ENCODE measurements at places on chromosomes 3 and 15. TPM values are rescaled to one million over a fixed set of nuclear protein-coding genes. Genes with fewer than 3 reads are reported as not detected.
A peak's percentile ranks its signal among the peaks of the same experiment; 100 is the strongest.

P2RY1 gene
- 0.29 TPM for total RNA-seq

GRCh38 chr3:16883723-16884083 lies 1.1 kb upstream of the PLCL2 start:
- no peak for DNase-seq

- DNase-seq, result no peak
Observed at GRCh38 chr3:152307829-152308474, 39.2 kb downstream of the MBNL1 start.

GRCh38 chr3:192409838-192410683 lies 317.3 kb downstream of the FGF12 start:
- DNase-seq, result no peak

MCTP2 gene
- total RNA-seq, result 17.0 TPM

FANCD2OS gene
- total RNA-seq, result not detected

DNA sequence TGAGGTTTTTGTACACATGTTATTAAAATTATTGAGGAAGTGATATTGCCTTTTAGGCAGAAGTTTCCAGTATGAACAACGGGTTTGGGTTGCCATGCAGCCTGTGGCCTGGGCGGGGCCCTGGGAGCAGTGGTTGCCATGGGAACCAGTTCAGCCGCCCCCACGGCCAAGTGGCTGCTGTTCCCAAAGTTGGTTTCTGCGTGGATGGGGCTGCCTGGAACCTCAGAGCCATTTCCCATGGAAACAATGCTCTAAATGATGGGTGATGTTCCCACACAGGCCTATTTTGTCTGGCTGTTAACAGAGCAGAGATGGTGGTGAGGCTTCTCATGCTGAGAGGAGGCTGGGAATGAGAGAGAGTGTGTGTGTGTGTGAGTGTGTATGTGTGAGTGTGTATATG lies 19.5 kb downstream of the MRAS start:
- no peak for DNase-seq

GRCh38 chr3:123735456-123735855 lies 148.7 kb downstream of the MYLK start:
- no peak for DNase-seq

DNA sequence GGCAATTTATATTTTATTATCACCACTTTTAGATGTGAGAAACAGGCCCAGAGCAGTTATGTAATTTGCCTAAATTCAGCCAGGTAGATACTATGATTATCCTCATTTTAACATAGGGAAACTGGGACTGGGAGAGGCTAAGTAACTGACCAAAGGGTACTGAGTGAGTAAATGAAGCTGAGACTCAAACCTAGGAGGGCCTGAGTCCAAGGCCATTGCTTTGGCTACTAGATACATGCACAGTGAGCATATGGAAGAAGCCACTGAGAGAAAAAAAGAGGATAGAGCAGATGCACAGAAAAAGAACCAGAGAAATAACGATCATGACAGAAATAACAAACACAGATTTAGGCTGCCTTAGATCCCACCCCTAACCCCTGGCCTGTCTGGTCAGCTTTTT lies 33.6 kb downstream of the USF3 start:
- DNase-seq, result no peak

GRCh38 chr3:175606650-175607318 lies 747.6 kb downstream of the NAALADL2 start:
- DNase-seq, result no peak

GRCh38 chr15:92322566-92323355 lies 70.9 kb upstream of the ST8SIA2 start:
- no peak for DNase-seq

GRCh38 chr15:43492673-43493601 lies at the start of gene TP53BP1:
TSS of gene TP53BP1 (minus strand) at chr15:43493156. CDS start at chr15:43493043, 113 bp downstream.
- DNase-seq, result peak; percentile 93

GRCh38 chr3:9088441-9089353 lies 125.4 kb upstream of the RAD18 start:
- no peak for DNase-seq

GHSR gene
- total RNA-seq, result not detected

GRCh38 chr3:154123906-154124305 lies 2.7 kb downstream of the ARHGEF26 start:
- DNase-seq, result no peak

- DNase-seq, result no peak
Observed at GRCh38 chr15:67480741-67481140, 40.2 kb upstream of the C15orf61 start.

- DNase-seq, result no peak
Observed at GRCh38 chr3:191342006-191342405, 11.7 kb upstream of the UTS2B start.

RASGRP1 gene
- total RNA-seq, result 182 TPM

- DNase-seq, result no peak
Observed at GRCh38 chr3:133246119-133246518, 153.7 kb upstream of the BFSP2 start.

DNA sequence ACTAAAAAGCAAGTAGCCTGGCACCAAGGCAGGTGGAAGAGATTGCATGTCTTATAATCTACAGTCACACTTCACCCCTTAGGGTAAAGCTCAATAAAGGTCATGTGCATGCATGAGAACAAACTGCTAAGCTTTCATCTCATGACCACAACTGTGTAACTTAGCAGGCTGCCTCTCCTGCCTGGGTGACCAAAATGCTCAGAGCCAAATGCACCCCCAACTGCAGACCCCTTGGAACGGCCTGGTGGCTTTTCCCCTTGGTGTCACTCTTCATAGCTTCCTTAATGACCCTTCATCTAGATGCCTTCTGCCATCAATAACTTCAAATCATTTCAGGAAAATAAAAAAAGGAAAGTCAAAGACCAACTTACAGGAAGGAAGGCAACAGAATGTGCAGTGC lies 88.1 kb downstream of the ADAMTS17 start:
- DNase-seq, result no peak

DNA sequence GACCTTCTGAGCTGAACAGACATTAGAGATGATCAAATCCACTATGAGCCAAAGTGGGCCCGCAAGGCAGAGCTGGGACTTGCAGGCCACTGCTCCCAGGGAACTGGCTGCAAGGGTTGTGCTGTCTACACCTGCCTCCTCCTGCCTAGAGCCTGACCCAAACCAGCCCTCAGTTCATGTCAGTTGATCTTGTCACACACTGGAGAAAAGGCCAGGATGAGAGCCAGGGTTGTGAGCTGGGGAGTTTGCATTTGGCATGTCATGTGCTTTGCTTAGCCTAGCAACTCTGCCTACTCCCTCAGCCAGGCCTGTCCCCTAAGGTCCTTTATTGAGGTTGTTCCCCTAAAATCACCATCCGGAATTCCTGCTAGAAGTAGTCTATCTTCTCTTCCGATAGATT lies 67.8 kb downstream of the RAB11A start:
- DNase-seq, result no peak

DNA sequence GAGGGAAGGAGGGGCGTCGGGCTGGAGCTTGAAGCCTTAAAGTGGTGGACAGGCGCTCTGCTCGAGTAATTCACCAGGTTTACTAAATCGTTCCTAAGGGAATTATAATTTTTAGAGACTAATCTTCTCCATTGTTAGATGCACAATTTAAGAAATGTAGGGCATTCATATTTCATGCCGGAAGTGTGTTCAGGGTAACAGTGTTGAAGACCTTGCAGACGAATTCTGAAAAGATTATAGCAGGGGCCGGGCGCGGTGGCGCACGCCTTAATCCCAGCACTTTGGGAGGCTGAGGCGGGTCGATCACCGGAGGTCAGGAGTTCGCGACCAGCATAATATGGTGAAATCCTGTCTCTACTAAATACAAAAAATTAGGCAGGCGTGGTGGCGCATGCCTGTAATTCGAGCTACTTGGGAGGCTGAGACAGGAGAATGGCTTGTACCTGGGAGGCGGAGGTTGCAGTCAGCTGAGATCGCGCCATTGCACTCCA lies 365 bp upstream of the GTF2A2 start:
- no peak for DNase-seq

- no peak for DNase-seq
Observed at GRCh38 chr3:87268646-87269211, 7.7 kb downstream of the POU1F1 start.

DNA sequence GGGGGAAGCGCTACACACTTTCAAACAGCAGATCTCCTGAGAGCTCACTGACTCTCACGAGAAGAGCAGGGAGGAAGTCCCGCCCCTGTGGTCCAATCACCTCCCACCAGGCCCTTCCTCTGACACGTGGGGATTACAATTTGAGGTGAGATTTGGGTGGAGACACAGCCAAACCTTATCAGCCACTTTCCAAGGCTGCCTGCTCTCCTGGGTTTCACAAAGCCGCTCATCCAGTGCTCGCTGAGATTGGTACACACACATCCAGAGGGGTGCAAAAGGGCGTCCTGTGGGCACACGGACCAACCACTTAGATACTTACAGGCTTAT lies 23.1 kb downstream of the XXYLT1 start:
- DNase-seq, result no peak

CNTN3 gene
- not detected for total RNA-seq

STRIT1 gene
- total RNA-seq, result not detected

- DNase-seq, result no peak
Observed at GRCh38 chr3:152298393-152299248, 29.9 kb downstream of the MBNL1 start.

C2CD4B gene
- total RNA-seq, result 0.24 TPM

GRCh38 chr15:43859546-43859945 lies 32.7 kb downstream of the WDR76 start:
- DNase-seq, result no peak

GOLGA6L22 gene
- total RNA-seq, result not detected

- DNase-seq, result no peak
Observed at GRCh38 chr15:42504631-42505030, 9.2 kb downstream of the SNAP23 start.

- DNase-seq, result no peak
Observed at GRCh38 chr15:74648051-74648842, 32.6 kb downstream of the CLK3 start.
